ENCODE measurements at places on chromosomes 11 and 22.
A peak's percentile ranks its signal among the peaks of the same experiment; 100 is the strongest.

DNA sequence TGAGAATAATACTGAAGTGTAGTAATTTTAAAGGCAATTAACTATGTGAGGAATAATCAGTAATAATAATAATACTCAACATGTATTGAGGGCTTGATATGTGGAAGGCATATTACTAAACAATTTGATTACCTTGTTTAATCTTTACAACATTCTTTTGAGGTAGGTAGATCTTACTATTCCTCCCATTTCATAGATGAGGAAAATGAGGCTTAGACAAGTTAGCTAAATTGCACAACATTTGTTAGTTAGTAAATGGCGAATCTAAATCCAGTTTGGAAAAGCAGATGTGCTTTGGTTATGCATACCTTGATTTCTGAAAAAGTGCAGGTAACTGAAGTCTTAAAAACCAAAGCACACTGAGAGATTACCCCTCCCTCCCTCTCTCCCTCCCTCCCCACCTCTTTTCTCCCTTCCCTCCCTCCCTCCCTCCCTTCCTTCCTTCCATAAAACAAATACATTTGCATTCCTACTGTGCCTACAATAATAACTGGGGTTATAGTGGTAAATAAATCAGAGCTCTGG is 93.1 kb upstream of the MTMR2 start:
- DNase-seq = no peak

DNA sequence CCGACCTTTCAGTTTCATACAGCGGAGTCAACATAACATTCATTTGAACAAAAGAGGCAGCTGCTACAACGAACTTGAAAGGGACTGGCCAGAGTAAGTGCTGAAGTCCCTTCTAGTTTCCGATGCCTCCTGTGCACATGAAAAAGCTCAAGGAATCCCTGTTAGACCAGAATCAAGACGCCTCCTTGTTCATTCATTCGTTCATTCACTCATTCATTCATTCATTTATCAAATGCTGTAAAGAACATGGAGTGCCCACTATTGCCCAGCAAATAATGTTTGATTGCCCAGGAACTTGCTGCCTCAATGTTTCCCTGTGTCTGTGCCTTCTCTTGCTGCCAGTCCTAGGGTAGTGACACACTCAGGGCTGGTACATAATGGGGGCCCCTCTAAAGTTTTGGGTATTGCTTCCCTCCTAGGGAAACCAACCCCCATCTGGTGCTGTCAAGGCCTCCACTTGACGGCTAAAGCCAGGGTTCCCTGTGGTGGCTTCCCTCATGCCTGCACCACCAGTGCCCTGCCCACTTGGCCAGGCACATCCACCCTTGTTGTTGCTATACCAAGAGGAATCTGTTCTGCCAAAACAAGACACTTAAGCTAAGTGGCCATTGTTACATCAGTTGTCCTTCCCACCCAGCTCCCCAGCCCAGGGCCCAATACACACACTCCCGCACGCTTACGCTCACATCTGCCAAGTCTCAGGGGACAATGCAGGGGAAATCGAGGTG is 3.8 kb downstream of the TMPRSS13 start:
- DNase-seq = no peak

GRCh38 chr11:122720107-122720881 is 64.8 kb downstream of the UBASH3B start:
- no peak for DNase-seq

- DNase-seq = no peak
Observed at GRCh38 chr11:46176421-46176820, 55.2 kb upstream of the PHF21A start.

DNA sequence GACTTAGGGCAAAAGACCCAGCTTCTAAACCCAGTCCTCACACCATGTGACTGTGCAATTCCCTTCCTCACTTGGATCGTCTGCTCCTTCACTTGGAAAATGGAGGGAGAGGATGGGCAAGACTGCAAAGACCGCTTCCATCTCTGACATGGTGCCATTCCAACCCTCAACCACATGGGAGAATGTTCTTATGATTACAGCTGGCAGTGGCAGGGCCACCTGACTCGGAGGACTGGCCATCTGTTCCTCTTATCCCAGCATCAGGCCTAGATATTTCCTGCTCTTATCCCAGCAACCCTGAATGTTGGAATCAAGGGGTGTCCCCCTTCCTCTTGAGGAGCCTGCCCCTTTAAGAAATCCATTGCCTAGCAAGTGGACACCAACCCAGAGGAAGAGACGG is 15.4 kb downstream of the DSCAML1 start:
- DNase-seq = no peak

GRCh38 chr11:131904756-131905155 is 534.3 kb downstream of the NTM start:
- DNase-seq = peak; percentile 43

DNA sequence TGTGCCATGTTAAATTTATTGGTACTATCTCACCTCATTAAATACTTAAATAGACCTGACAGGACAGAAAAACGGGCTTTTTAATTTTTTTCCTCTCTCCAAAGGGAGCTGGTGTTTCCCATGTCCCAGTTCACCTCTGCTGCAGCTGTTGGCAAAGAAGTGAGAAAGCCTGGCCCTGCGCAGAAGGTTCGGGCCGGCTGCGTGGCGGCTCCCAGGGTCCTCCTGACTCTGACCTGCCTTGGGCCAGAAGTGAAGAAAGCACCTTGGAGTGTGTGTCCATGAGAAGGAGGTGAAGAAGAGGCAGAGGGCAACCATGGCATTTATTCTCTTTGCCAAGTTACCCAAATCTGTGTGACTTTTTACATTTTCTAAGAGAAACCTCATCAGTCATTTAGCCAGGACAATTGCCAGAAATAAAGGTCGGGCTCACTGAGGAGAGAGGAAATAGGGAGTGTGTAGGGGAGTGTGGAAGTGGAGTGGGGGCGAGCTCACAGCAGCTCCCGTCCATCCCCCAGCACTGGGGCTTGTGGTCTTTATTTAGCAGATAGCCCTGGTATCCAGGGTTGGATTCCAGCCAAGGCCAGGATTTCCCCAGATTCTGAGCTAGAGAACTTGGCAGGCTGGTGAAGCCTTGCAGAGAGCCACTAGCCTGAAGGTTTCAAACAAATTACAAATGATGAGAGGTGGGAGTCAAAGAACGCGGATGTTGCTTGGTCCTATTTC is 102.4 kb upstream of the CADM1 start:
- DNase-seq = no peak

DNA sequence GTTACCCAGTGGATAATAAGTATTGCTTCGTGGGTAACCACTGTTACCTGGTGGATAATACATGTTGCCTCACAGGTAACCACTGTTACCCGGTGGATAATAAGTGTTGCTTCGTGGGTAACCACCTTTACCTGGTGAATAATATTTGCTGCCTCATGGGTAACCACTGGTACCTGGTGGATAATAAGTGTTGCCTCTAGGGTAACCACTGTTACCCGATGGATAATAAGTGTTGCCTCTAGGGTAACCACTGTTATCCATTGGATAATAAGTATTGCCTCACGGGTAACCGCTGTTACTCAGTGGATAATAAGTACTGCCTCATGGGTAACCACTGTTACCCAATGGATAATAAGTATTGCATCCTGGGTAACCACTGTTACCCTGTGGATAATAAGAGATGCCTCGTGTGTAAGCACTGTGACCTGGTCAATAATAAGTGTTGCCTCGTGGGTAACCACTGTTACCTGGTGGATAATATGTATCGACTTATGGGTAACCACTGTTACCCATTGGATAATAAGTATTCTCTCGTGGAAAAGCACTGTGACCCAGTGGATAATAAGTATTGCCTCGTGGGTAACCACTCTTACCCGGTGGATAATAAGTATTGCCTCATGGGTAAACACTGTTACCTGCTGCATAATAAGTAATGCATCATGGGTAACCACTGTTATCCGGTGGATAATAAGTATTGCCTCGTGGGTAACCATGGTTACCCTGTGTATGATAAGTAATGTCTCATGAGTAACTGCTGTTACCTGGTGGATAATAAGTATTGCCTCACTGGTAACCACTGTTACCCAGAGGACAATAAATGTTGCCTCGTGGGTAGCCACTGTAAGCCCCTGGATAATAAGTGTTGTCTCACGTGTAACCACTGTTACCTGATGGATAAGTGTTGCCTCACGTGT is 20.1 kb upstream of the NXPE4 start:
- no peak for DNase-seq

DNA sequence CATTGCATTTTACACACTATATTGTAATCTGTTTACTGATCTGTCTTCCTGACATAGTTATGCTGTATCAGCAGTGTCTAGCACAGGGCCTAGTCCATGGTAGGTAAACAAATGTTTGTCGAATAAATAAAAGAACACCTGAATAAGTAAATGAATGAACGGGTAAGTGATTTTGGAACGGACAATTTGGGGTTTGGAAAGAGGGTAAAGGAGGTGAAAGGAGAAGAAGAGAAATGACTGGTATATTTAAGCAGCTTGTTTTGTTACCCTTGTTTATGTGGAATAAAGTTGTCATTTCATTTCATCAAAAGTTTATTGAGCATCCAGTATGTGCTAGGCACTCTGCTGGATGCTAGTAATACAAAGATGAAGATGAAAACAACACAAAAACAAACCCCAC is at the start of gene HEPN1:
Gene HEPN1 (plus strand): TSS at position 301 of the 400 bp plus-strand sequence.
- DNase-seq = no peak

DNA sequence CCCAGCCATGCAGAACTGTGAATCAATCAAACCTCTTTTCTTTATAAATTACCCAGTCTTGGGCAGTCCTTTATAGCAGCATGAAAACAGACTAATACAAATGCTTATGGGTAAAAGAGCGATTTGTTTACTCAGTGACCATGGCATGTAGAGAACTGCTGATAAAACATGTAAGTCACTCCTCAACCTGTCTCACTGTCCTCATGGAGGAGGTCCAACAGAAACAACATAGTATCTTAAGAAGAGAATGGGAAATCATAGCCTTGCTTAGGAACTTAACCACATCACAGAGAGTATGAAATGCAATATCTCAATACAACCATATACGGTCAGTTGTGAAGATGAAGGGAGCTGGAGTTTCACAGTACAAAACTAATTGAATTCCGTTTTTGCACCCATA is 1734.0 kb upstream of the RAG2 start:
- DNase-seq = no peak

GRCh38 chr11:23311986-23312940 is 452.0 kb upstream of the CCDC179 start:
- DNase-seq = peak; percentile 24

DNA sequence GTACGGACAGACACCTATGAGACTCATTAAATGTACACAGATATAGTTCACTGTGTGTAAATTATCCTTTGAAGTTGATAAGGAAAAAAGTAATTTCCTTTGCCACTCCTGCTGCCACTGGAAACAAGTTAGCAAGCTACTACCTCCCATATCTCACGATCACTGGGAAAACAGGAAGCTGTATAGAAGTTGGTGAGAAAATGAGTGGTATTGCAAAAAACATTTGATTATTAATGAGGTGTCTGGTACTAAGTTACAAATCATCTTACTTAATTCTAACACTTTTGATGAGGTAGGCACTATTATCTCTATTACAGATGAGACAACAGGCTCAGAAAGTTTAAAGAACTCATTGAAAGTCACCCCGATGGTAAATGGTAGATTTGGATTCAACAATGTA is 68.5 kb downstream of the GAB2 start:
- no peak for DNase-seq

- DNase-seq = no peak
Observed at GRCh38 chr11:96169250-96169649, 173.7 kb downstream of the MAML2 start.

- no peak for DNase-seq
Observed at GRCh38 chr11:75311858-75312288, 39.6 kb downstream of the ARRB1 start.

- no peak for DNase-seq
Observed at GRCh38 chr22:20204311-20204710, 53.5 kb upstream of the CCDC188 start.

DNA sequence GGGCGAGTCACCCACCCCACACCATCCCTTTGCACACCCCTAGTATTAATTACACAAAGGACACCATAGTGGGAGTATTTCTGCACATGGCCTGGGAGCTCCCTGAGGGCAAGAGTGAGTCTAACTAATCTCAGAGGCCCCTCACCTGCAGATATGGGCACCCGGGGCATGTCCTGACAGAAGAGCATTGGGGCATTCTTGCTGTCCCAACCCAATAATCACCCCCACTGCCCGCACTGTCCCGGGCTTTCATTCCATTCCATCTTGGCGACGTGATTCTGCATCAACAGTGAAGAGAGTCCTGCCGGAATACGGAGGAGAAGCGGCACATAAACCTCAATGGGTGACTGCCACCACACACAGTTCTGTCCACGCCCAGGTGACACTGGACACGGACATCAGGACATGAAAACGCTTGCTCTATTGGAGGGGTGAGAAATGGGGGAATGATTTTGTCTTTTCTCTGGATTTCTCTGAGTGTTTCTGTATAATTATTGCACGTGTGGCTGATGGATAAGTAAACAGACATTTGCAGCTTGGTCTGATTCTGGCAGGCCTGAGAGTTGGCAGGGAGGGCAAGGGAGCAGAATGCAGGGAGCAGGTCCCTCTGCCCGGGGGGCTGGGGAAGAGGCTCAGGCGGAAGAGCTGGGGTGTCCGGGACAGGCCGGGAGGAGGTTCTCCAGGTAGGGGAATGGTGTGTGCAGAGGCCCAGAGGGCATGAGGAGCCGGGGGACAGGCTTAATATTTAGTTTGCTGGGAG is 38.2 kb downstream of the SCUBE1 start:
- no peak for DNase-seq

GRCh38 chr11:96486890-96487611 is 97.2 kb downstream of the JRKL start:
- DNase-seq = no peak

DNA sequence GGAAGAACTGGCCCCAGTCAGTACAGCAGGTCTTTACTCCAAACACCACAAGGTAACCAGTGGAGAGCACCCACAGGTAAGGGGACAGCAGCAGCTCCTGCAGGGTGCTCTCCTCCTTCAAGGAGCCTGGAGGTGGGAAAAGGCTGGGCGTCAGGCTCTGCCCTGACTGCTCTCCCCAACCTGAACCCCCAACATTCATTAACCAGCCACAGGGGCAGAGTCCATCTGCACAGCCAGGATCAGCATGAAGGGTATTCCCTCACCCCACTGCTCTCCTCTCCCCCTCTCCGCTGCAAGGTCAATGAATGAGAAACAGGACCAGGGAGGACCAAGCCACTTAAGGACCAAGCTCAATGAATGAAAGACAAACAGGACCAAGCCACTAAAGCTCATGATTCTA is 3.7 kb downstream of the SLC37A4 start:
- DNase-seq = no peak

DNA sequence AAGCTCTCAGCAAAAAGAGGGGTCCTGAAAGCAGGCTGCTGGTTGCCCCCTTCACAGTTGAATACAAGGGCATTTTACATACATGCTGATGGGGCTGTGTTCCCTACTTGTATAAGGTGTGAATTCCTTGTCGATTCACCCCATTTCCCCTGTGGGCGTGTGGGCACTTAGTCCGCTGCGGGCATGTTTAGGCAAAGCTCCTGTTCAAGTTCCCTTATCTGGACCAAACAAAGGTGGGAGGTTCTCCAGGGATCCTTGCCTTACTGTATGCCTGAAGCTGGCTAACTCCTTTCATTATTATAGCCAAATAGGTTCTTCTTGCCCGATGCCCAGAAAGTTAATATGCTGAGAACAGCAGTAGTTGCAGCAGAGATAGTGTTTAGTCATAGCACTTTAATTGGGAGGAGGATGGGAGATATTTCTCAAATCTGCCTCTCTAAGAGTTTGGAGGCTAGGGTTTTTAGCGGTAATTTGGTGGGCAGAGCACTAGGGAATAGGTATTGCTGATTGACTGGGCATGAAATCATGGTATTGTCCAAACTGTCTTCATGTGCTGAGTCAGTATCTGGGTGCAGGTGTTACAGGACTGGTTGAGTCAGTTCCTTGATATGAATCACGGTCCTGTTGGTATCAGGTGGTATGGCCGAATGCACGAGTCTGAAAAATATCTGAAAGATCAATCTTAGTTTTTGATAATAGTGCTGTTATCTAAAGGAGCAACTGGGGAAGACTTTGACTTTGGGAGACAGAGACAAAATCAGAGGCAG is 32.7 kb downstream of the METTL15 start:
- no peak for DNase-seq

All from iPS-NIHi11 (cell line).